ENCODE measurements at places on chromosomes 1 and 21.

- DNase-seq = no peak
Measured at GRCh38 chr1:223466151-223466550, 72.9 kb downstream of the CCDC185 start.

- no peak for DNase-seq
Measured at GRCh38 chr21:45898781-45899180, 82.8 kb upstream of the COL6A1 start.

GRCh38 chr1:201149400-201149799, 4.9 kb downstream of the TMEM9 start:
- peak; percentile 10 for DNase-seq

DNA sequence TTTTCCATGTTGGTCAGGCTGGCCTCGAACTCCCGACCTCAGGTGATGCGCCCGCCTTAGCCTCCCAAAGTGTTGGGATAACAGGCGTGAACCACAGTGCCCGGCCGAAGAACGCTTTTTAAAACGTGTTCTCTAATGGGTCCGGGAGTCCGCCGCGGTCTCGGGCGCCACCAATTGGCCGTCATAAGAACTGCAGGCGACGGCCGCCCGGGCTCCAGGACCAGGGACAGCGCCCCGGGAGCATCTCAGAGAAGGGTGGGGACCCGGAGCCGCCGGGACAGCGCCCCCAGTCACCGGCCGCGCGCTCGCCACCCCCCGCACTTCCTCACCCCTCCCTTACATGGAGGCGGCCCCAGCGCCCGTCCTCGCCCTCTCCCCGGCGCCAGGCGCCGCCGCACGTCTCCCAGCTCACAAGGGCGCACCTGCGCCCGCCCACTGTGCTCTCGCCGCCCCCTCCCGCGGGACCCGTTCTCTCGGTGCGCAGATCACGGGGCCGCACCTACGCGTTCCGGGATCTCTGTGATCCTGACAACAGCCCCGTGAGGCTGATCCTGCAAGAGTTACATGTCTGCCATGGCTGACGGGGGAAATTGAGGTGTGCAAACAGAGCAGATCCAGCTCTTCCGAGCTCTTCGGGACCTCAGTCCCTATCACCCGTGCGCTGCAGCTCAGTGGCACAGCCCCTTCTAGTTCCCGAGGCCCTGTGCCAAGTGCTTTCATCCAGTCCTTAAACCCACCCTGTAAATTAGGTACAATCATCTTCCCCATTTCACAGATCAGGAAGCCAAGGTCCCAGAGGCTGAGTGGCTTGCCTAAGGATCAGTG, 9.8 kb downstream of the RAP1GAP start:
- DNase-seq = peak; percentile 43

GRCh38 chr1:200908191-200908868, 13.6 kb downstream of the INAVA start:
- DNase-seq = no peak

- no peak for DNase-seq
Measured at GRCh38 chr21:34733852-34734251, 65.1 kb downstream of the CLIC6 start.

DNA sequence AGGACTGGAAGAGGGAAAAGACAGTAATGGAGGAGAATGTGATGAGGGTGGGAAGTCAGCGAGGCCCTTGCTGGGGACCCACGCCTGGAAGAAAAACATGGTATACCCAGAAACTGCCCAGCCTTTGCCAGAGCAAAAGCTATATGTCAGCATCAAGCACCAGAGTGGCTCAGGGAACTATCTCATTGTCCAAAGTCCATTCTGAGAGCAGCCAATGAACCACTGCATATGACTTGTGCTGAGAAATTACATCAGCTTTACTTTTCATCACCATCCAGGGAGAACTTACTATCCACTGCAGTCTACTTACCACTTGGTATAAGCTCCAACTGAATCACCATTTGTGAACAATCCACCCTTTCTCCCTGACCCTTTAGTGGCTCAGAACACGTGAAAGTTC, 148.1 kb downstream of the TTLL7 start:
- no peak for DNase-seq

- DNase-seq = no peak
Measured at GRCh38 chr1:106603616-106604015, 452.9 kb upstream of the PRMT6 start.

DNA sequence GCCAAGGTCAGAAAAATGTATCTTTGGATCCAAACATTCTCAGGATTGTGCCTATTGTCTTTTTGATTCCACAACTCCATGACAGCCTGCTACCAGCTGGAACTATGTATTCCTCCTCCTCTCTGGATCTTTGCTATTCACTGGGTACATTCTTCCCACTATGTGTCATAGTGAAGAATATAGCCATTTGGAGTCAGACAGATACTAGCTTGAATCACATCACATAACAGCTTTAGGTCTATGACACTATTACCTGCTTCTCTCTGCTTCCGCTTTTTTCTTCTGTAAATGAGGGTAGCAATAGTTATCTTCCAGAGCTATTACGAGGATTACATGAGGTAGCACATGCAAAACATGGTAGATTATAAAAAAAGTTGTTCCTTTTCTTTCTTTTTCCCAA, 5.4 kb upstream of the EXO1 start:
- DNase-seq = no peak

GRCh38 chr1:228652116-228652515, 83.2 kb upstream of the RHOU start:
- no peak for DNase-seq

GRCh38 chr1:16048573-16049189, 5.1 kb downstream of the CLCNKB start:
- no peak for DNase-seq

GRCh38 chr1:8116894-8117264, 90.8 kb upstream of the ERRFI1 start:
- no peak for DNase-seq
